ENCODE measurements at places on chromosomes 2 and 18.
A peak's percentile ranks its signal among the peaks of the same experiment; 100 is the strongest.

- no peak for DNase-seq
These were observed 221.7 kb downstream of the PAX3 start for GRCh38 chr2:222076973-222077690.

GRCh38 chr2:145751155-145751554 lies 1231.2 kb upstream of the ZEB2 start:
- DNase-seq = no peak

- no peak for DNase-seq
These were observed 419.7 kb upstream of the ZEB2 start for GRCh38 chr2:144939590-144939989.

- no peak for DNase-seq
These were observed 113.3 kb downstream of the SCG2 start for GRCh38 chr2:223488814-223489213.

DNA sequence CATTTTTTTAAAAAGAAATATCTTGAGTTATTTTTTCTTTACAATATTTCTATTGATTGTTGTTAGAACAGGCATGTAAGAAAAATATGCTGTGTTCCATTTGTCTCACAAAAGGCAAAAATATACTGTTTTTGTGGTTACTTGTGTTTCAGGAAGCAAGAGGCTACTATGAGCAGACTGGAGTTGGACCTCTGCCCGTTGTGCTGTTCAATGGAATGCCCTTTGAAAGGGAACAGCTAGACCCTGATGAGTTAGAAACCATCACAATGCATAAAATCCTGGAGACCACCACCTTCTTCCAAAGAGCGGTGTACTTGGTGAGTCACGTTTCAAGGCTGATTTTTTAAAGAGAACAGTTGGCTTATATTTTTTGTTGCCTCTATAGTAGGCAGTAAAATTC lies 54.7 kb downstream of the UGGT1 start:
- DNase-seq = no peak

DNA sequence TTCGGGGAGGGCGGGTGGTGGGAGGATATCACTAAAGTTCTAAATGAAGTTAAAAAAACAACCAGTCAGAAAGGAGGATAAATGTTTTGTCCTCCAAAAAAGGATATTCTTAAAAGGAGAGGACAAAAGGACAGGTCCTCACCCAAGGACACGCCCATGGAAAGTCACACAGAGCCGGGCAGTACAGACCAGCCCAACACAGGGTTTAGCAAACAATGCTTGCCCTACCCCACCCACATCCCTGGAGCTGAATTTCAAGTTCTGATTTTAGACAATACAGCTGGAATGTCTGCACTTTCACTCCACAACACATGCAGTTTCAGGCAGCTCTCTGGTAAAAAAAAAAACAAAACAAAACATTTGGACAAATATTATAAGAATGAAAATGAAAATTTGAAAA lies 67.9 kb downstream of the SLC9A4 start:
- no peak for DNase-seq

GRCh38 chr2:71950256-71951082 lies 197.2 kb downstream of the CYP26B1 start:
- no peak for DNase-seq

DNA sequence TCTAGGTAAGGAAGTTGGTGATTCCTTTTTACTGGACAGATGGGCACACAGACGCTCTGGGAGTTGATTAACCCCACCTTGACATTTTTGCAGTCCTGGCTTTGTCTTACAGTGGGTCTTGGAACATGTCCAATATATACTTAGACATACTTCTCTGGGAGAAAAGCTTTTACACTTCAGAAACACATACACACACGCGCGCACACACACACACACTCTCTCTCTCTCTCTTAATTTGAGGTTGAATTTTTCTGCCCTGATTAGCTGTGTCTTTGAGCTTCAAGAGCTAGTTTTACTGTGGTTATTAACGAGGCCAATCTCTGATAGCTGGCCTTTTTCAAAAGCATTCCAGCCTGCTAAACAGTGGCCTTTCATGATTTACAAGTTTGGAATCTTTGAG lies 215.0 kb downstream of the MYCN start:
- DNase-seq = no peak

GRCh38 chr2:10028988-10029874 lies 14.1 kb upstream of the KLF11 start:
- peak; percentile 59 for DNase-seq

- no peak for DNase-seq
These were observed 230.1 kb upstream of the PXDN start for GRCh38 chr2:1974397-1974796.

GRCh38 chr2:239247401-239248245 lies 153.2 kb downstream of the HDAC4 start:
- DNase-seq = no peak

- no peak for DNase-seq
These were observed 9.9 kb upstream of the GAREM1 start for GRCh38 chr18:32480581-32480980.

DNA sequence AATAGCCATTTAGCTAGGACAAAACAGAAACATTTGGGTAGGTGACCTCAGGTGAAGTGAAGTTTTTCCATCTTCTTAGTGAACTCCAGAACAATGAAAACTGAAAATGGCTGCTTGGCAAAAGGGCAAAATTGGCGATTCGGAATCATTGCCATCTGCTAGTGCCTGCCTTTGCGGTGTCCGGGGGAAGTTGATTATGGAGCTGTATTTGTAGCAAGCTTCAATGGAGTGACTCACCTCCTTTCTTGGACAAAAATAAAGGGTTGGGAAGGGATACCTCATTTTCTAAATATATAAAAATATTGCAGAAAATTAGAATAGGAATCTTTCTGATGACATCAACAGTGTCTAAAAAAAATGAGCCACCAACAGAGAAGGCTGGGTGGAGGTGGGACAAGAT lies 460.5 kb downstream of the TGIF1 start:
- no peak for DNase-seq

DNA sequence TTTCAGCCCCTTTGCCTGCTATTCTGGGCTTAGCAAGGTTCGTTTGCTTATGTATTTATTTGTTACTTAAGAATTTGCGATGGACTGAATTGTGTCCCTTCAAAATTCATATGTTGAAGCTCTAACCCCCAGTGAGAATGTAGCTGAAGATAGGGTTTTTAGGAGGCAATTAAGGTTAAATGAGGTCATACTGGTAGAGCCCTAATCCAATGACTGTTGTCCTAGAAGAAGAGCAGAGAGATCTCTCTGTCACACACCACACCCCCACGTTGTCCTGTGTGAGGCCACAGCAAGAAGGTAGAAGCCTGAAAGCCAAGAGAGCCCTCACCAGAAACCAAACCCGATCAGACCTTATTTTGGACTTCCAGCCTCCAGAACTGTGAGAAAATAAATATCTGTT lies 66.7 kb downstream of the KIAA1328 start:
- DNase-seq = no peak

DNA sequence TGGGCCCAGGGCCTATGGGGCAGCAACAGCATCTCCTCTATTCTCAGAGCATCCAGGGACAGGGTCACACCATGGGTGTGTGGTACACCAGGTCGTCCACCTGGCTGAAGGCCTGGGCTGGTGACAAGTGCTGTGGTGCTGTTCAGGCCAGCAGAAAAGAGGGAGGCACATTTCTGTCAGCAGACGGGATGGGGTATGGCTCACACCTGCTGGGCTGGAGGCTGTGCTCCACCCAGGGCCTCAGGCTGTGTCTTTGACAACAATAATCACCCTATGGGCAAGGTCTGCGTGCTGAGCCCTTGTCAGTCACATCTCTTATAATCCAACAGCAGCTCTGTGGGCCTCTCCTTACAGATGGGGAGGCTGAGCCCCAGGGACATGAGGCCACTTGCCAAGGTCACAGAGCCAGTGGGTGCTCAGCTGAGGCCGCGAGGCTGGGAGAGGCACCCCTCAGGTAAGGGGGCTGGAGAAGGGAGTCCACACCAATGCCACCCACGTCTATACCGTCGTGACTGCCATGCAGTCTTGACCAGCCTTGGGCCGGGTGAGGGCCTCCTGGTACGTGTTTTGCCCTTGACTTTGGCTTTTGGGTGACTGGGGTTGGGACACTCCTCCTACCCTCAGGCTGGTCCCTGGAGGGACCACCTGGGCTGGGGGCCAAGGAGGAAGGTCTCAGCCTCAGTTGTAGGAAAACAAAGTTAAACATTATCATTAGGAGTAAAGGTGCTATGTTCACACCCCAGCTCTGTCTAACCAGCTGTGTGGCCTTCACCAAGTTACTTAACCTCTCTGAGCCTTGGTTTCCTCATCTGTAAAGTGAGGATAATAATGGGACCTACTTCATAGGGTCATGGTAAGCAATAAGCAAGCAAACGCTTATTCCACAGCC lies 5.6 kb upstream of the HS6ST1 start:
- DNase-seq = no peak

DNA sequence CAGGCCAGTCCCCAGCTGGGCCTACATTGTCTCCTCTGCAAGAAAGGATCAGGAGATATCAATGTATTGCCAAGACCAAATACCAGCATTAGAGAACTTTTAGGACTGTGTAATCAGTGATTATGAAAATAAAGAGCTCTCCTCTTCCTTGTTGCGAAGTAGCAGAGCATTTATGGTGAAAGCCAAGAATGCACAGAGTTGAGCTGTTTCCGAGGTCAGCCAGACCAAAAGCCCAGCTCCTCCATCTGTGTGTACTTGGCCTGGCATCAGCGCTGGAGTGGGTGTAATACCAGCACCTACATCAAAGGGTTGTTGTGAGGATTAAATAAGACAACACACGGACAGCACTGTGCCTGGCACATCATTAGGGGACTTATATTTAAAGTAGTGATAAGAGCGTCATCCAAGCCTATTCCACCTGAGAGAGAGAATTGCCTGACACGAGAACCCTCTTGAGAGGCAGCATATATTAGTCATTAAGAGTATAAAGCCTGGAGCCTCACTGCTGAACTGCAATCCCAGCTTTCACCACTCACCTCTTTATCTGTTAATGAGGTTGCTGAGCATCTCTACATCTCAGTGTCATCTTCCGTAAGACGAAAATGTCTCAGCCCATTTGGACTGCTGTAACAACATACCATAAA lies 7.4 kb upstream of the SLC16A14 start:
- DNase-seq = no peak

GRCh38 chr2:74010087-74010541 lies 25.4 kb downstream of the TET3 start:
- no peak for DNase-seq

DNA sequence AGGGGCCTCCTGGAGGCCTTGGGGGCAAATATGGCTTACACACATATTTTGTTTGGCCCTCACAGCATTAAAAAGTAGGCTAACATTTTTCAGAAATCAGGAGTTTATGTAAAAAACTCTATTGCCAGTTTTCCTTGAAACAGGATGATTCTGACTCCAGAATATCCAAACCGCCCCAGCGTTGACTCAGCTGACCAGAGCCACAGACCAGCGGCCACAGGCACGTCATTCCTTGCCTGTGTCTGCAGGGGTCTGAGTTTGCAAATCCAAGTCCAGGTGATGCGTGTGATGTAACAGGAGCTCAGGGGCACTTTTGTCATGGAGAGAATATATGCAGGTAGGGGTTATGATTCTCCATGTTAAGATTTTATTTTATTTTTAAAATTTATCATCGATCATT lies 79.4 kb upstream of the ALKAL2 start:
- no peak for DNase-seq

DNA sequence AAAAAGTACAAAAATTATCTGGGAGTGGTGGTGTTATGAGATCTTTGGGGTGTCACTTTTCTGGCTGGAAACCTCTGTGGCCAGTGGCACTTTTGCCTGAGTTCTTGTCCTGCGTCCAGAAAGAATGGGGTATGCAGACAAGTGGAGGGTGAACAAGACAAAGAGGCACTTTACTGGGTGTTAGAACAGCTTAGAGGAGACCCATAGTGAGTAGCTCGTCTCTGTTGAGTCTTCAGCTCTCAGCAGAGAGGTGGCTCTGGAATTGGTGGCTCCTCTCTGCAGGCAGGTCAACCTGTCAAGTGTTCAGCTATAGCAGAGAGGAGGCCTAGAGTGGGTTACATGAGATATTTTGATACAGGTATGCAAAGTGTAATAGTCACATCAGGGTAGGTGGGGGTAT lies 26.1 kb downstream of the CRYGD start:
- no peak for DNase-seq

DNA sequence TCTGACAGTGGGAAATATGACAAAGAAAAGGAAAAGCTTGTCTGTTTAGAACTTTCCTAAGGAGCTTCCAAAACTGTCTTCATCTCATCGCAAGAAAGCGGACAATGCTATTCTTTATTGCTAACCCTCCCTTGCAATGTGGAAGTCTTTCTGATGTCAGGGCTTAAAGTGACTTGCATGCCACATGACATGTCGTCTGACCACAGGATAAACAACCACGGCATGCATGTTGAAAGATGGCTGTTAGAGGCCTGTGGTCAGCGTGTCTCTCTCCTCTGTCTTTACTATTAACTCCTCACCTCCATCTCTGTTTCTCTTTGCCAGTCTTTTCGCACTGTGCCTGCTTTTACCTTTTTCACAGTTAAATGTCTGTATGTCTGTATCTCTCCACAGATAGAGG lies 389.8 kb downstream of the LNPK start:
- no peak for DNase-seq

- no peak for DNase-seq
These were observed 19.1 kb upstream of the MC4R start for GRCh38 chr18:60391571-60392226.

- no peak for DNase-seq
These were observed 128.4 kb downstream of the KLHL29 start for GRCh38 chr2:23513245-23513871.

DNA sequence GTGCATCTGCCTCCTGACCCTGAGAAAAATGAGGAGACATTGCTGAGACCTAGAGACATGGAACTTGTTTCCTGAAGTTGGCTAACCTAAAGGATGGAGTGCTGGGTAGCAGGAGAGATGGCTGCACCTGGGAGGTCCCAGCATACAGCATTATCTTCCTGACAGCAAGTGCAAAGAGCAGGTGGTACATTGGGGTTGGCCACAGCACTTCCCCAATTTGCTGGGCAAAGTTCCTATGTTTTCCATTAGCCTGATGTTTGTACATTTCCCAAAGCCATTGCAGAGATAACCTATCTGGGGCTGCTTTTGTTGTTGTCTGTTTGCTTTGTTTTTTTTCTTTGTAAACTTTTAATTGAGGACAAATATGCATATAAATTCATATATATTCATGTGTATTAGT lies 296.7 kb downstream of the HRH4 start:
- DNase-seq = no peak

DNA sequence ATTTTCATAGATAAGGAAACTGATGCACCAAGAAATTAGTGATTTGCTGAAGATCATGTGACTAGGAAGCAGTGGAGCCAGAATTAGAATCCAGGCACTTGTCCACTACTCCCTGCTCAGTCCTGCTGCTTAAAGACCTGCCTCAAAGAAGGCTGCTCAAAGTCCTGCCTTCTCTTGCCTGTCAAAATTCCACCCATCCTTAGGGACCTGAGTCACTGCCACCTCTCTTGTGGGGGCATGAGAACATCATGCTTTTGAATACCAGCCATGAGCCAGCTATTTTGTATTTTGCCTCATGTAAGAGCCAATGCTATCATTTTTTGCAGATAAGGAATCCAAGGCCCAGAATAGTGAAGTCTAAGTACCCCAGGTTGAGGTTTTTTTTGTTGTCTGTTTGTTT lies 47.1 kb downstream of the DDX1 start:
- no peak for DNase-seq

DNA sequence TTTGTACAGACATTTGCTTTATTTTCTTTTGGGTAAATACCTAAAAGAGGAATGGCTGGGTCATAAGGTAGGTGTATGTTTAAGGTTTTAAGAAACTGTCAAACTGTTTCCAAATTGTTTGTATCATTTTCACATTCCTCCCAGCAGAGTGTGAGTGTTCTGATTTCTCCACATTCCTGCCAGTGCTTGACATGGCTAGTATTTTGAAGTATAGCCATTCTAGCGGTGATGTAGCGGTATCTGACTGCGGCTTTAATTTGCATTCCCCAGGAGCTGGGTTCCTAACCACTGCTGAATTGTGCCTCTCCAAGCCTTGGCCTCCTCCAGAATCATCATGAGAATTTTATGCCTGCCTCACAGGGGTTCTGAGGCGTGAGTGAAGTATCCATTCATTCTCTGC lies 61.8 kb upstream of the ARL4C start:
- no peak for DNase-seq
